SW 1271 (cell line): ENCODE measurements at places on chromosomes 5 and 9.
A peak's percentile ranks its signal among the peaks of the same experiment; 100 is the strongest.

DNA sequence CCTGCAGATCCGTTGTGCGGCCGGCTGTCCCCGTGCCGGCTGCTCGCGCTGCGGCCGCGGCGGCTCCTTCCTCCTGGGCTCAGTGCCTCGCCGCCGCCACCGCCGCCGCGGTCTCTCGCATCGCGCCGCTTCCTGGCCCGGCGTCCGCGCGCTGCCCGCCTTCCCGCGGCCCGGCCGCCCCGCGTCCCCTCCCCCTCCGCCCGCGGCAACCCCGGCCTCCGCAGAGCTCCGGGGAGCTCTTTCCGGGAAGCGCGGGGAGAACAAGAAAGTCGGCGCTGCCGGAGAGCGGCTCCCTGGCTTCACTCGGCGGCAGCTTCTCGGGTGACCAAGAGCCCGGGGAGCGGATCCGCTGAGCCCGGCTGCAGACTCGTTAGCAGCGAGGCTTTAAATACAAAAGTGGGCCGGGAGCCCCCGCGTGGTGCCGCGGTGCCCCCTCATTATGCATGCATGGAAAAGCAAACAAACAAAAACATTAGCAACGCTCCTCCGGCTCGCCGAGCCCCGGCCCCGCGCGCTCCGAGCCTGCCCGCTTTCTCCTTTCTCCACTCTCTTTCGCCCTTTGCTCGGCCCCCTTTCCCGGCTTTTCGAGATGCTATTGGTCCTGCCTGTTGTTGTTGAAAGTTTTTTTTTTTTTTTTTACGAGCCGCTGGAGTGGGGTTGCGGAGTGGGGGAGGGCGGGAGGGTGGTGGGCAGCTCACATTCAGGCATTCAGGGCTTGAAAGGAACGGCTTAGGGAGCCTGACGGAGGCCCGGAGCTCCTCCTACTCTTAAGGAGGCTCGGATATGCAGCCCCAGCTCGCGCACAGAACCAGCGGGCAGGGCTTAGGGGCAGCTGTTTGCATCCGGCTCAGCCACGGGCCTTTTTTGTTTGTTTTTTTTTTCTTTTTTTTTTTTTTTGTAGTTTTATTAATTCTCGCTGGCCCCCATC is at the start of gene GAS1:
GAS1 (minus strand) TSS at position 361 of the 928 bp plus-strand sequence. CDS start 727 bp downstream, outside the sequence.
- peak; percentile 74 for DNase-seq

GRCh38 chr5:56819060-56819881 is 3.9 kb downstream of the MAP3K1 start:
- DNase-seq, result no peak

- no peak for DNase-seq
These were observed 7.5 kb downstream of the ADRB2 start for GRCh38 chr5:148833925-148834324.

- no peak for DNase-seq
These were observed 44.3 kb downstream of the HABP4 start for GRCh38 chr9:96494215-96494800.

- DNase-seq, result no peak
These were observed 360.9 kb downstream of the KDM4C start for GRCh38 chr9:7118633-7119032.

DNA sequence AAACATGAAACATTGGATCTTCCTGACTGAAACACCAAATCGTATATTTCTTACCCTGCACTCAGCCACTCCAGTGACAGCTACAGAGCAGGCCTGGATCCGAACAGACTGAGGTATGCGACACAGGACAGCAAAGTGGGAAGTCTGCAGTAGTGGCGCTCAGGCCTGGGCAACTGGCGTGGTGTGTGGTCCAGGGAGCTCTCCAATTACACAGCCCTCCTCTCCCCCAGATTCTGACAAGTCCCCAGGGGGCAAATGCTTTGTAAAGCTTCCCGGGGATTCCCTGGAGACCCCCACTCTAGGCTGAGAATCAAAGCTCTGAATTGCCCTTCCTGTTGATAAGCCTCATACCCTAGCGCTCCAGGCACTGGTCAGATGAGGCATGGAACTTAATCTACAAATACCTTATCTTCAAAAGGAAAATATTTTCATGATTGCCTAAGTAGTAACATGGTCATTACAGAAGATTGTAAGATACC is 104.8 kb upstream of the ERCC6L2 start:
- no peak for DNase-seq

DNA sequence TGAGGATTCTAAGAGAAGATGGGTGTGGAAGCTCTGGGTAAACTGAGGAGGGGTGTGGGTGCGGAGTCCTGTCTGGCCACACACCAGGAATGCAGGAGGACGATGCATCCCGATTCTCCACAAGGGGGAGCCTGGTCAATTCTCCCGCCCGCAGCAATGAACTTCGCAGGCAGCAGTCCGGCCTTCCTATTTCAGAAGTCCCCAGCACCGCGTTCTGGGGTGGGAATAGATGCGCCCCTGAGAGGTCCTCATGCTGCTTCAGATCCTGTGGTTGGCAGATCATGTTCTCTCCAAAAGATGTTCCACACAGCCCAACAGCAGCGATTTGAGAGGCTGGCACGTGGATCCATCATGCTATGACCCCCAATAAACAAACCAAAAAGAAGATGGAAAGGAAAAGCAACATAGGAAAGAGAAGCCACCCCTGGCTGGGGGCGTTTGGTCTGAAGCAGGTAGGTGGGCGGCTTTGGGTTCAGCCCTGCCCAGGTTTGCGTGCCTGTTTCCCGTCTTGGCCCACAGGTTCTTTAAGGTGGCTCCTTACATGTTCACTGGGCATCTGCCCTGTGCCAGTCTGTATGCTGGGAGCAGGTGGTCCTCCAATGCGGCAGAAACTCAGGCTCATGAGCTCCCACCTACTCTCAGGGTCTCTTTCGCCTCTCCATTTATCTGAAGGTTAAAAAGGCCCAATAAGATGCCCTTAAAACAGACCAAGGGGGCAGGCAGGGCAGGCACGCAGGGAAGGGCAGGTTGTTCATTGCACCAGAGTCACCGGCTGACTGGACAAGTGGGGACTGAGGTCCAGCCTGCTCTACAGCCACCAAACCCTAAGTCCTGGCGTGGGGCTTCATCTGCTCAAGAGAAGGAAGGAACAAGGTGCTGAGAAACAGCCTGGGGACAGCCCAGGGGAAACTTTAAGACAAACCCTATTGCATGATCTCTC is 171.6 kb downstream of the PAX5 start:
- DNase-seq, result peak; percentile 8

- peak; percentile 84 for DNase-seq
These were observed 92.0 kb downstream of the C9orf152 start for GRCh38 chr9:110115826-110116542.

- DNase-seq, result no peak
These were observed 5.8 kb downstream of the ANXA6 start for GRCh38 chr5:151151793-151152192.

DNA sequence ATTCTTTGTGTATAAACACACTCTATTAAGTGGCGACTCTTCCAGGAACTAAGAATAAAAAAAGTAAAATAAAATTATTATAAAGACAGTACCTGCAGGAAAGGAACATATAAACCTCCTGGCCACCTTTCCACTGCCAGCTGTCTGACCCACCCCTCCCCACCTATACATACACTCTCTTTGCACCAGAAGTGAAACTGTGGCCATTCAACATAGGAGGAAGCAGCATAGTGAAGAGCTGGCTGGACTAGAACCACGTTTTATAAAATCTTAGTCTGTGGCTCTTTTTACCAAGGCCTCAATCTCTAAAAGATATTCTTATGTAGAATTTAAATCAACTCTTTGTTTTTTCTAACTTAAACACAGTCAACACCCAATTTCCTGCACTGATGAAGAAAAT is 289.6 kb downstream of the GABRB2 start:
- DNase-seq, result no peak

DNA sequence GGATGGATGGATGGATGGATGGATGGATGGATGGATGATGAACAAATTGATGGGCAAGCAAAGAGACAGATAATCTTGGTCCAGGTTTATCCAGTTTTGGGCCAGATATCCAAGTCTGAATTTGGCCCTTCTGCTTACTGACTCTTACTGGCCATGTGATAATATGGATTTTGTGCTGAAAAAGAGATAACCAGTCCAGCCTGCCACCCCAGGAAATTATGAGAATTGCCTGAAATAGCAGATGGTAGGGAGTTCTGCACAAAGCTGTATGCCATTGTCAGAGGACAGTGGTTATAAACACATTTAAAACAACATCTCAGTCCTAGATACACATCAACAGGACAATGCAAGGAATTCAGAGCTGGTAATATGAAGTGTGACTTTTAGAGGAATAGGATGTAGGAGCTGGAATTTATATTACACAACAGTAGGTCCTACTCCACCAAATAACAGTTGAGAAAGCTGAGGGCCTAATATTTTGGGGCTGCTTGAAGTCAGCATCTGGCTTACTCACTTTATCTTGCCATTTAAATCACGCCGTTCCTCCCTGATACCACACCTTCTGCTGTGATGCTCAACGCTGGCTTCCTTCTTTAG is 9.0 kb upstream of the FAT2 start:
- no peak for DNase-seq

- DNase-seq, result no peak
These were observed 23.8 kb downstream of the IFNA5 start for GRCh38 chr9:21281275-21281674.

DNA sequence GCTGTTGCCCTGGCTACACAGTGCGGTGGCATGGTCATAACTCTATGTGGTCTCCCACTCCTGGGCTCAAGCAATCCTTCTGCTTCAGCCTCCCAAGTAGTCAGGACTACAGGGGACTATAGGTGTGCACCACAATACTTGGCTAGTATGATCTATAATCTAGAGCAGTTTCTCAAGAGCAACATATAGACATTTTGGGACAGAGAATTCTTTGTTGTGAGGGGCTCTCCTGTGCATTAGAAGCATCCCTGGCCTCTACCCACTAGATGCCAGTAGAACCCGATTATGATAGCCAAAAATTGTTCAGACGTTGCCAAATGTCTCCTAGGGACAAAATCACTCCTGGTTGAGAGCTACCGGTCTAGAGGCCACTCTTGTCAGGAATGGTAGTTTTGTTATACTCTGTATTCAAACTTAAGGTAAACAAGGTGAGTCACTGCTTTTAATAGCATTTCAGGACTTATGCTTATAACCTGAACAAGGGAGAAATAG is 7.2 kb downstream of the ANKHD1 start:
- no peak for DNase-seq
